ENCODE measurements at places on chromosomes 6 and 20.

GRCh38 chr6:46407246-46407645 lies 84.0 kb downstream of the RCAN2 start:
- DNase-seq, result no peak

DNA sequence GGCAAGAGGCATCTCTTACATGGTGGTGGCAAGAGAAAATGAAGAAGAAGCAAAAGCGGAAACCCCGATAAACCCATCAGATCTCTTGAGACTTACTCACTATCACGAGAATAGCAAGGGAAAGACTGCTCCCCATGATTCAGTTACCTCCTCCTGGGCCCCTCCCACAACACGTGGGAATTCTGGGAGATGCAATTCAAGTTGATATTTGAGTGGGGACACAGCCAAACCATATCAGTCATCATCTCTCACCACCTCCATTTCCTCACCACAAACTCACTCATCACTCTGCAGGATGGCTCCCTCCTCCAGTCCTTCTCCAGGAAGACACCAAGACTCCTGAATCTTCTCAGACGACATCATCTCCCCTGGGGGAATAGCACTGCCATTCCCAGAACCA lies 25.8 kb upstream of the SLC16A10 start:
- DNase-seq, result no peak

DNA sequence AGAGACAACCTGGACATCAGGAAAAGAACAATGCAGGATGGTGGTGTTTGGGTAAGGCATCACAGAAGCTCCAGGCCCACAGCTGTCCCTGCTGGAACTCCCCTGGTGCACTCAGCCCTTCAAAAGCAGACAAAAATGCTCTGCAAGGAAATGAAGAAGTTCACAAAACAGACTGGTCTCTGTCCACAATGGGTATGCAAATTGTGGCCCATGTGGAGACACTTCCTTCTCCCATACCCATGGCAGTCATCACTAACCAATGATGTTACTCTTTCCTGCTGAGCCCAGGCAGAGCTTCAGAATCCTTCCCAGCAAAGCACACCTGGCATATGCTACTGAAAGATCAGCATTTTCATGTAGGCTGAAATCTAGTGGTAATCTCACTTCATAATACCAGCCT lies 42.6 kb upstream of the PXDC1 start:
- no peak for DNase-seq

- no peak for DNase-seq
Measured at GRCh38 chr6:158758941-158759479, 60.2 kb downstream of the EZR start.

- no peak for DNase-seq
Measured at GRCh38 chr6:127190552-127190951, 72.1 kb downstream of the RSPO3 start.

- no peak for DNase-seq
Measured at GRCh38 chr6:26350858-26351543, 14.0 kb upstream of the BTN3A2 start.

DNA sequence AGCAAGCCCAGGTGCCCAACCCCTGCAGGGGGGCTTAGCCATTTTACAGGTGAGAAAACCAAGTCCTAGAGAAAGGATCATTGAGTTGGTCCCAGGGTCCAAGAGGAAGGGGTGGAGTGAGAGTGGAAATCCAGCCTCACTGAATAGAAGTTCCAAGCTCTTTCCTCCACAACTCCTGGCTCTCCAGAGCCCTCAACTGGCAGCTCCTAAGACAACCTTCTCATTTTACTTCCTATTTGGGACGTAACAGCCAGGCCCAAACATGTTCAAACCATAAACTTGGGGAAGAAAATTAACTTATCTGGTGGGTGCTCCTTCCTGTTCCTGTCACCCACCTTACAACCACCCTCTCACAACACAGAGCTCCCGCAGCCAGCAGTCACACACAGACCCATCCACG lies 57.9 kb downstream of the PRND start:
- DNase-seq, result no peak

DNA sequence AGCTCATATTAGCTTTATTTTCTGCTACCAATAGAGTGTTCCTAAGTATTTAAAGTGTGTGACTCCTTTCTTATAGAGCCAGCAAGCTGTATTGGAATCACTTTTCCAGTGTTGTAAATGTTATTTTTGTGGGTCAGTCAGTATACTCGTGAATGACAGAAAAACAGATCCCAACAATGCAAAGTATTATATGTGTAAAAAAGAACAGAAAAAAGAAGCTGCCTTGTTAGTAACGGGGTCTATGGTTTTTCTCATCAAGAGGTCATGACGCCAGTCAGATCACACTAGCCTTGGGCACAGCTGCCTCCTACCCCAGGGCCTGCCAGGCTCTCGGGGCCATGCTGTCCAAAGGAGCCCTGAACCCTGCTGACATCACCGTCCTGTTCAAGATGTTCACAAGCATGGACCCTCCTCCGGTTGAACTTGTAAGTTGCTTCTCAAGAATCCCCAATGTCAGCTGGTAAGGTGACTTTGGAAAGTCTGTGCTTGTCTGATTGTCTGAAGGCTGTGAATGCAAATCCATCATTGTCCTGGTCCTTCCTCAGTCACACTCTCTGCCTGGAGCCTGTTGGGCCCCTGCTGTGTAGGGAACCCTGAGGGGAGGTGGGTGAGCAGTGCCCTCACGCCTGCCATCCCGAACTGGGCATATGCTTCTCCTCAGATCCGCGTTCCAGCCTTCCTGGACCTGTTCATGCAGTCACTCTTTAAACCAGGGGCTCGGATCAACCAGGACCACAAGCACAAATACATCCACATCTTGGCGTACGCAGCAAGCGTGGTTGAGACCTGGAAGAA lies 9.8 kb downstream of the NELFCD start:
- no peak for DNase-seq

DNA sequence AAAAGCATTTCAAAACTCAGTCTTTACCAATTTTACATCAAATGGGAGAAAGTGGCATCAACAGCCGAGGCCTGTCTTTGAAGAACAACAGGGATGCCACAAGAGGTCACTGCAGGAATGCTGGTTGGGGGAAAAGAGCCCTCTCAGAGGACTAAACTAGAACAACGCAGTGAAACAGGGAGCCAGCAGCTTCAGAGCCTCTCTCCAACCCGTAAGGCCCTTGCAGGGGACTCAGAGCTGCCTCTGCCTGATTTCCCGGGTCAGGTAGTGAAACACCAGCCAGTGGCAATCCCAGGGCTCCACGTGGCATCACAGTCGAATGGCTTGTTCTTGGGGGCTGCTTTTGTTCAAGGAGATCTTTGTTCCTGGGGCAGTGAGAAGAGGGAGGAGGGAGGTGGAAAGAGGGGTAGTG lies 55.0 kb upstream of the KCNK16 start:
- DNase-seq, result no peak

DNA sequence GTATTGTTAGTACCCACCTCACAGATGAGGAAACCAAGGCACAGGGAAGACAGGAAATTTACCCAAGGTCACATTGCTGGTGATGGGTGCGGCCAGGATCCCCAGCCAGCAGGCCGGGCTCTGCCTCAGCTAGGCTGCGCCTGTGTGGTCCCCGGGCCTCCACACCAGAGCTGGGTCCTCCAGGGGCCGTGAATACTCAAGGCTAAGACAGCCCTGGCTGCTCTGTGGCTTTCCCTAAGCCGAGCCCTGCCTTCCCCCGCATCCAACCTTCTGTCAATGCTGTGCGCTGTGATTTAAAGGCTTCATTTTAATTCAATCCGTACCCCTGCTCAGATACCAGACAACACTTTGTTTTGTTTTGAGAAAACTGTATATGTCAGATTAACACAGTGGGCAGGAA lies 246.7 kb downstream of the TTLL2 start:
- DNase-seq, result no peak
